NCI-H1436 treated with DMSO at 0.1 percent for 48 hours (cell line): ENCODE measurements at places on chromosomes 6 and 20.

DNA sequence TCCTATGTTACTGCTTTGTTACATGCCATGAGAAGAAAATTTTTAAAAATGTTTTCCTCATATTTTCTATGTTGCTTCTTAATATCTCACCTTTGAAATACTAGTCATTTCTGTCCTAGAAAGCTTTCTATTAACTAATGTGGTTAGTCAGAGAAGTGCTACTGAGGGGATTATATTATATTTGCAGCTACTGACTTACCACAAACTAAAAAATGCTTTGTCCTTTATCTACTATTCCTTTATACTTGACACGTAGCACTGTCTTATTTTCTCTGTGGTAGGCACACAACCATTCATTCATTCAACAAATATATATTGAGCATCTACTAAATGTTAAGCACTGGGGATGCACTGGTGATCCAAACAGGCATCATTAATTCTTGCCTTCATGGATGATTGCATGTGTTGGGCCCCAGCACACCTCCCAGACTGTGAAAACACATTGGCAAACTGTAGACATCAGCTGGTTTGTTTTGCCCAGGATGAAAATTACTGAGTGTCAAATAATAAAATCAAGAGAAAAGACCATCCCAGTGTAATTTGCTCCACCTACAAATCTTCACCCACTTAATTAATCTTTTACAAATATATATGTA is 10.7 kb upstream of the MLIP start:
- no peak for DNase-seq

DNA sequence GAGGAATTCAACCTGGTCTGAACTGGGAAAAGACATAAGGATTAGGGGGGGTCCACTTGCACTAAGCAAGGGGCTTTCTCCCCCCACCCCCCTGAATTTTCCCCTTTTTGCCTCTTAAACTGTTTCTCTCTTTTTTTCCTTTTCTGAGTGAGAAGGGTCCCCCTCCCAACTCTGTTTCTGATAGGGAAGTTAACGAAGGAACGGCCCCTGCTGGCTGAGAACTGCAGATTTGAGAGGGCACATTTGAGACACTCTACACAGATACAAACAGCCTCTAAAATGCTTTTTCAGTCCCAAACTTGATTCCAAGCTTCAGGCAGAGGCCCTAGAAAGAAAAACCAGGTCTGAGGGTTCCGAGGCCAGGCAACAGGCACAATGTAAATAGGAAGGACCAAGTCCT is 91.7 kb downstream of the JARID2 start:
- no peak for DNase-seq

DNA sequence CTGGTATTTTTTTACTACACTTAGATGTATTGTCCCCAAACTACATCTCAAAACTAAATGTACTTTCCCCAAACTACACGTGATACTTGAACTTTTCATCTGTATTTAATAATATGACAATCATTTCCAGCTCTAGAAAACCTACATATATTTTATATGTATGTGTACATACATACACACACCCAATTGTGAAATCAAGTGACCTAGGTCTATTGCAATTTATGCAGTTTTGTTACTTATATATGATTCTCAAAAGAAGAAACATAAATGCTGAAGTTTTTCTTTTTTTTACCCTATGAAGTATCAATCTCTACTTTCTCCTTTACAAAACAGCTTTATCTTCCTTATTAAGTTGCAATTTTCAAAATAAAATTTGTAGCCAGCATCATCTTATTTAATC is 4.7 kb downstream of the ADNP start:
- DNase-seq = no peak

GRCh38 chr6:159788753-159789376 is 537 bp downstream of the TCP1 start:
- no peak for DNase-seq

DNA sequence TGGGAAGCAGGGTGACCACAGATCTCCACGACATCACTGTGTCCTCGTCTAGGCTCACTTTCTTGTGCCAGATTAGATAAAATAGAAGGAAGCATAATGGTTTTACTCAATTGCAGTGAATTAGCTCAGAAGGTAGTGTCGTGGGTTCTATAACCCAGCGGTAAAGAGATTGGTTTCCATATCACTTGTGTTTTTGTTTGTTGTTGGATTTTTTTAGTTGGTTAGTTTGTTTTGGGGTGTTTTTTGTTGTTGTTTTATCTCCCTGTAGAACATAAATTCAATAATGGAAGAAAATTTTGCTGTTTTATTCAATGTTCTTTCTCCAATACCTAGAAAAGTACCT is 85.9 kb upstream of the PRSS16 start:
- DNase-seq = no peak

DNA sequence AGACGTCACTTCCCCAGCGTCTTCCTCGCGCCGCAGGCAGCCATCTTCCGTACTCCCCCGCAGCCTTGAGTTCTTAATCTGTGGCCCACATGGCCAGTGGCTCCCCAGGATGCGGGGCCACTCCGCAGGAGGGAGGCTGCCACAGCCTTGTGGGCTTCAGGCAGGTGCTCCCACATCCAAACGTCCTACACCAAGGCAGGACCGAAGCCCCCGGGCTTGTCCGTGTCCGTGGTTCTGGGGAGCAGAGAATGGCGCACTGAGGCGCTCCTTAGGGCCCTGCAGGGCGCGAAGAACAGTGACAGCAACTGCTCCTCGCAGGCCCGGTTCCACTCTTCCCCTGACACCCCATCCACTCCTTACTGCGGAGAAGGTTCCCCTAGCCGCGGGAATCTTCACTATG is 755.8 kb downstream of the PRIM2 start:
- DNase-seq = no peak

DNA sequence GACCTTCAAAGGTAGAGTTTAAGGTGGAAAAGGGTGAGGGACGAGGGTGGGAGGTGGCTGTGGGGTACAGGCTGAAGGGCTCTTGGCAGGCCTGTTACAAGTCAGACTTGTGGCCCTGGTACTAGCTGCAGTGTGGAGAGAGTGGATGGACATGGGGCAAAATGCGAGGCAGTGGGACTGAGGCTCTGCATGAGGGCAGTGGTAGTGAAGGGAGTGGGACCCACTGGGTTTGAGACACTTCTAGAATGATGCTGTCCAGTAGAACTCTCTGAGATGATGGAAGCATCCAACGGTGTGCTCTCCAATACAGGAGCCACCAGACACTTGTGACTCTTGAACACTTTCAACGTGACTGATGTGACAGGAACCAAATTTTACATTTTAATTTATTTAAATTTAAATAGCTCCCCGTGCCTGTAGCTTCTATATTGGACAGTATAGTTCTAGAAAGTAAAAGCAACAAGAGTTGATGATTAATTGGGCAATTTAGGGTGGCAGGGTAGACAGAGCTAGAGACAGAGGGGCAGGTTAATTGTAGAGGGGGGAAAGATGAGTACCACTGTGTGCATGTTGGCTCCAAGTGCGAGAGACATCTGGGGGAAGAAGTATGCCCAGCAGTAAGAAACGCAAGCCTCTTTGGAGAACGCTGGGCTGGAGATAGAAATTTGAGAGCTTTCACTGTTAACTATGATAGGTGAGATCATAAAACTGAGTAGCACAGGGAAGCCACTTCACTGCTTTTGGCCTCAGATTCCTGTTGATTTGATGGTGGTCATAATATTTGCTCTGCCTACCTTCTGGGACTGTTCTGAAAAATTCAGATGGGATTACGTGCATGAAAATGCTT is 77.5 kb downstream of the TXNDC5 start:
- DNase-seq = no peak

DNA sequence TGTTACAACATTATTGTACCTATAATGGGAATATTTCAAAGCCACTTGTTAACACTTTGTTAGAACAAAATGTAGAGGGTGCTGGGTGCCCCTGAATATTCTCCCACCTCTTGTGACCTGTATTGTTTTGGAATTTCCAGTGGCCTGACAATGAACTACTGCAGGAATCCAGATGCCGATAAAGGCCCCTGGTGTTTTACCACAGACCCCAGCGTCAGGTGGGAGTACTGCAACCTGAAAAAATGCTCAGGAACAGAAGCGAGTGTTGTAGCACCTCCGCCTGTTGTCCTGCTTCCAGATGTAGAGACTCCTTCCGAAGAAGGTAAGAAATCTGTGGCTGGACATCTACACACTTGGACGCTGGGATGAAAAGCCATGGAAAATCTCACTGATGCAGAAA is 28.9 kb downstream of the PLG start:
- no peak for DNase-seq

DNA sequence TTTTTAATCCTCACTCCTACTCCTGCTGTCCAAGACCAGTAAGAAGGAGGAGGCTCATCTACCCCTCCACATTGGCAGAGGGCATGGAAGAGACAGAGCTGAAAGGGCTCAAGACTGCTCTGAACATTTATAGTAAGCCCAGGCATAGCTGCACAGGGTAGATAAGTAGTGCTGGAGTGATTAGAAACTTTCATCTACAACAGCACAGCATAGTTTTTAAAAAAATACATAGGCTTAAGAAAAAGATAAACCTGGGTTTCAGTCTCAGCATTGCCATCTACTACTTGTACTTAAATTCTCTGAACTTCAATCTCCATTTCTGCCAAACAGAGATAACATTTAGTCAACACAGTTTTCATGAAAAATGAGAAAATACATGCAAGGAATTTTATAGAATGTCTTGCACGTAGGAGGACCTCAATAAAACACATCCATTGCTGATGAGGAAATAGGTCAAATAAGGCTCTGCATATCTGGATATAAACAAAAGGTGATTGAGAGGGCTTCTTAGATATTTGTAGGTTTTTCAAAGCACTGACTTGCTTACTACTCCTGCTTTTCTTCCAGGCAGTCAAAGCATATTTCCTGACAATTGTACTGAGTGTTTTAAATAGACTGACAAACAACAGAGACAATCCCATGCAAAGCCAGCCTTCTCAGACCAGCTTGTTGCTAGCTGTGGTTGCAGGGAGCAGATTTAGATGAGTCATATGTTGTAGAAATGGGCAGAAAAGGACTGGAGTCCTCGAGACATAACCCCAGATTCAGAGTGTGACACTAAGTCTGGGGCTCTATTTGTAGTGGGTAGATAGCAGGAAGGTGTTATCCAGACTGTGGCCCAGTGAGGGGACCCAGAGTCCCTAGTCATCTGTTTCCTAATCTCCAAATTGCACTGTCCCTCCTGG is 107.4 kb upstream of the TAB2 start:
- DNase-seq = no peak

GRCh38 chr6:143322386-143322785 is 128.1 kb downstream of the ADAT2 start:
- DNase-seq = no peak

- no peak for DNase-seq
These were observed 18.8 kb downstream of the ELOVL4 start for GRCh38 chr6:79928478-79928998.

- no peak for DNase-seq
These were observed 3.0 kb downstream of the PIM1 start for GRCh38 chr6:37172912-37173492.

- DNase-seq = no peak
These were observed 27.8 kb upstream of the SCRT2 start for GRCh38 chr20:703426-703825.

DNA sequence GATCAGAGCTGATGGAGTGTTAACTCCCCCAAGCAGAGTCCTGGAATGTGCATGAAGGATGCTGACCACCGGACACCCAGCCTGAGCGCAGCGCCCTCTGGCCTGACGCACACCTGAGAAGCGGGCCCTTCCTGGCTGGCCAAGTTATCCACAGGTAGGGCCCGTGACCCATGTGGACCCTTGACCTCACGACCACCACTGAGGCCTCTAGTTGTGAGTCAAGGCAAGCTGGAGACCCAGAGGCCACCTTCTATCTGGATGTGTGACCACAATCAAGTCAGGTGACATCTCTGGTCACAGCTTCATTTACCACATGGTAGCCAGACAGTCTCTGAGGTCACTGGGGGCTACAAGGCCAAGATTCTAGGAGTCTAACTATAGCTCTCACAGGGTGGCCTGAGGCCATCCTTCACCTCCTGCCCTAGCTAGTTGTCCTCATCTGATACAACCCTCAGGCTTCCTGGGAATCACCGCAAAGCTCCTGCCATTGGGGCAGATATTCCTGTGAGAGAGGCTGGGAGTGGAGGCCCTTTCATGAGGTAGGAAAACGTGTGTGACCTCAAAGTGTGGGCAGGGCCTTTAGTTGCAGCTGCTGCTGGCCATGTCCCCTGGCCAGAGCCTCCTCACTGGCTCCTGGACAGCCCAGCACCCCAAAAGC is 53.1 kb downstream of the DSTN start:
- no peak for DNase-seq

GRCh38 chr6:116511424-116512110 is at the start of gene CALHM5:
TSS of gene CALHM5 (plus strand) at chr6:116511639. CDS start at chr6:116511697, 58 bp downstream.
- no peak for DNase-seq

- no peak for DNase-seq
These were observed 14.9 kb downstream of the SH3BGRL2 start for GRCh38 chr6:79646006-79646405.

DNA sequence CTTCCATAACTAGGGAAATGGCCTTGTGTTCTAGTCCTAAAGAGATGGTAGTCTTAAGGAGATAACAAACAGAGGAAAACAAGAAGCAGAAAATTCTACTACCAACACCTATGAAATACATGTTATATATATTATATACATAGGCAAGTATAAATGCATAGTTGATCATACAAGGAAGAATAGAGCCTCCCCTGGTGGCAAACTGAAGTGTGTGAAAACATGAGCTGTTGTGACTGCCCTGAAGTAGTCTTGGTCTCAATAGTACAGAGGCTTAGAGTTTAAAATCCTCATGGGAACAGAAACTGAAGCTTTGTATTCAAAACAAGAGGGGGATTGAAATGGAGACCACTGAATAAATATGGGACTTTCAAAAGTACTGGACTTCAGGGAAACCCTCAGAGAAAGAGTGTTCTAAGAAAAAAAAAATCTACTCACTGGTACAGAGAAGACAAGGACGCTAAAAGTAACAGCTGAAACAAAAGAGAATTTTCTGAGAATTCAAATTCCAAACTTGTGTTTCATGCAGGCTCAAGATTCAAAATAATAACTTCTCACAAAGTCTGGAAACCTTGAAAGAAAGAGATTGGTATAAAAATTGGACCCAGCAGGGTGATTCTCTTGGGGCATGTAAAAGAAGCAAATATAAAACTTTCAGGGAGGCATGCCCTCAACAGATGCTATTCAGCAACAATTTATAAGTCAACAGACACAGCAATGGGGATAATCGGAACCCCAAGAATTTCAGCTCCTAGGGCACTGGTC is 59.7 kb upstream of the SAMD3 start:
- DNase-seq = no peak

- no peak for DNase-seq
These were observed 16.7 kb downstream of the TSBP1 start for GRCh38 chr6:32355018-32355417.

GRCh38 chr6:141057761-141058160 is 1075.0 kb upstream of the GJE1 start:
- no peak for DNase-seq

DNA sequence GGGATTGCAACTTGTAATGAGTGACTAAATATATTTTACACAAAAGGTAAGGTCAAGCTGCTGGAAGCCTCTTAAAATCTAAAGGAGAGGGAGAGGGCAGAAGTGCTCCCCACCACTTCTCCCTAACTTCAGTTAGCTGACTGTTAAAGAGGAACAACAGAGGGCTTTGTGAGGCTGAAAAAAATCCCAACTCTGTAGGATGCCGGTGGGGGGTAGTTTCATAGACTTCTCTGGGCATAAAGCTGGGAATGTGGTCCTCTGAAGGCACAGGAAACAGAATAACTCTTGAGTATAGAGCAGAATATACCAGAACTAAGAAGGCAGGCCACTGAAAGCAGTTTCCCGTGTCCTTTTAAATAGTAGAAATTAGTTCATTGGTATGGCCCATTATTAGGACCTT is 71.6 kb downstream of the KIF6 start:
- DNase-seq = no peak
